ENCODE measurements at places on chromosomes 5 and 9.

GRCh38 chr9:6869081-6869948, 111.5 kb downstream of the KDM4C start:
- DNase-seq: no peak

- no peak for DNase-seq
Measured at GRCh38 chr5:77972469-77973252, 196.5 kb upstream of the TBCA start.

GRCh38 chr9:34550016-34550680, 27.4 kb upstream of the ENHO start:
- DNase-seq: no peak

DNA sequence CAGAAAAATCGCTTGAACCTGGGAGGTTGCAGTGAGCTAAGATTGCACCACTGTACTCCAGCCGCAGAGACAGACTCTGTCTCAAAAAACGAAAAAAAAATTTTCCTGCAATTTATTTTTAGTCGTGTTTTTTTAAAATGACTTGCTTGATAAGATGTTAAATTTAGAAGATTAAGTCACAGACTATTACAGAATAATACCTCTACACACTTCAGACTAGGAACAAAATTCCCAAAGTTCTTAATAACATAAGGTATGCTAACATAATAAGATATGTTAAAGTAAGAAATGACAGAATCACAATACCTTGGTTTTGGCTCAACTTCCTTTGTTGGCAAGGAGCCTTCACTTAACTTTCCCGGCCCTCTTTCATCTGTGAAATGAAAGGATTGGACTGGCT, 59.5 kb upstream of the NPR3 start:
- no peak for DNase-seq

DNA sequence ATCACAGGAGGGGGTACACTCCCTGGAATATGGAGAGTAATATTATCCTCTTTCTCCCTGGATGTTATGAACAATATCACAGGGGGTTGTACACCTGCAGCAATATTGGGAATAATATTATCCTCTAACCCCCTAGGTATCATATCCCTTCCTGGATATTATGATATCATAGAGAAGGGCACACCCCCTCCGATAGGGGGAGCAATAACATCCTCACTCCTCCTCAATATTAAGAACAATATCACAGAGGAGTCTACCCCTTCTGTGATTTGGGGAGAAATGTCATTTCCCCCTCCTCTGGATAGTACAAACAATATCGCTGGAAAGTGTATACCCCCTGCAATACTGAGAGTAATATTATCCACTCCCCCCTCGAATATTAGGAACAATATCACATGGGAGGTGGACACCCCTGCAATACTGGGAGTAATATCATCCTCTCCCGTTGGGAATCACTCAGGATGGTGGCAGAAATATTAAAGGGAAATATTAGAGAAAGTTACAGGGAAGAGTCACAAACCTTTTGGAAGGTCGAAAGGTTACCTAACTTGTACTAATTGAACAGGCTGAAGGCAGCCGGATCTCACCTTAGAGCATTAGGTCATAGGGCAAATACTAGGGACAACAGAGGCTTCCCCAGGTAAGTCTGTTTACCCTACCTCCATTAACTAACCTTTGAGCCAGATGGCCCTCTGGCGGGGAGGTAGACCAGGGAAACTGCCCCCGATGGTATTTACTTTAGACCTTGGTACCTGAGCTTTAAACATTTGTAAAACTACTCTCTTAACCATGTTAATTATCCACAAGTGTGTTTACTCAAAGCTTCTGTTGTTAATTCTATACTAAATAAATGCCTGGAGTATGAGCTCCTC, 57.5 kb upstream of the FREM1 start:
- no peak for DNase-seq
